ENCODE measurements at places on chromosomes 7 and 10.

DNA sequence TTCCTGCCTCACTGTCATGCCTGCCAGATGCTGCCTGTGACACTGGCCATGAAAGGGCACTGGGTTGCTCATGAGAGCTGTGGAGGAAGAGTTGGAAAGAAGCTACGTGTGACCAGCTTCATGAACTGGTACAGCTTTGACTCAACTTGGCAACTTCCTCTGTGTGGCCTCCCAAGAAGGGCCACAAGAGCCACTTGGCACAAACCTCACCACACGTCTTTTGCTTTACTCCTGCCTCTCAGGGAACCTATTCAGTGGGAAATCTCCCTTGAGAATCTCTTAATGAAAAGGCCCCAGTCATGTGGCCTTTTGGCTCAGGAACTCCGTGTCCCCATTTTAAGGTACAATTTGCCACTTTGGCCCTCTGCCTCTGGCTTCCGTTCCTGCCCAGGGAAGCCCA is 54.5 kb downstream of the FRMD4A start:
- DNase-seq = no peak

- DNase-seq = no peak
Measured at GRCh38 chr7:1757601-1758000, 87.5 kb downstream of the ELFN1 start.

DNA sequence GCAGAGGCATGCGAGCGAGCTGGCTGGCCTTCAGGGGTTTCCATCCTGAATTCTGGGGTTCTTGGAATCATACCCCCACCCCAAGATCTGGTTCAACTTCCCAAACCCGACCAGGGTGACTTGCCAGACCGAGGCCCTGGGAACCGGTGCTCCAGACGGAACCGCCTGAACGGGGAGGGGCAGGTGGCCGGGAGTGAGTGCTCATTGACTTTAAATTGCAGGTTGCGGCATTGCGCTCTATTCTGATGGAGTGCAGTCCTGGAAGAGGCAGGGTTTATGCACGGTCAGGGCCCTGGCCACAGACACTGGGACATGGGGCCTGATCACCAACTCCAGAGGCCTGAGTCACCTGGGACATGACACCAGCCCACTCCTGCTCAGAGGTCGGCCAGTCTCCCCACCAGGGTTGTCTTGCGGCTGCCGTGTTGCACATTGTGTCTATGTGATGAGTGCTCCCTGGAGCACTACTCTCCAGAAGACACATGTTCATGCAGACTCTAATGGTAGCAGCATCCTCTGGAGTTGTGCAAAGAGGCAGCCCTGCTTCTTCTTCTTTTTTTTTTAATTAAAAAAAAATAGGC is 5.8 kb upstream of the DDIT4 start:
- no peak for DNase-seq

GRCh38 chr10:112359606-112360307 is 14.2 kb upstream of the ACSL5 start:
- no peak for DNase-seq

- DNase-seq = no peak
Measured at GRCh38 chr7:52689912-52690311, 345.5 kb upstream of the POM121L12 start.

Measured in AG08396 (cell line).